Vagina (tissue), 2 donors: ENCODE measurements at places on chromosomes 3 and 15.
A peak's percentile ranks its signal among the peaks of the same experiment; 100 is the strongest.

- no peak for DNase-seq
- no peak overlapping the region for H3K27ac ChIP-seq
- no peak overlapping the region for H3K4me3 ChIP-seq
- no peaks in the 10 kb centered on the region for H3K4me1 ChIP-seq
- H3K27me3 ChIP-seq: no peaks in the 10 kb centered on the region
These were observed 510.2 kb upstream of the MDFIC2 start for GRCh38 chr3:70822669-70823068.

DNA sequence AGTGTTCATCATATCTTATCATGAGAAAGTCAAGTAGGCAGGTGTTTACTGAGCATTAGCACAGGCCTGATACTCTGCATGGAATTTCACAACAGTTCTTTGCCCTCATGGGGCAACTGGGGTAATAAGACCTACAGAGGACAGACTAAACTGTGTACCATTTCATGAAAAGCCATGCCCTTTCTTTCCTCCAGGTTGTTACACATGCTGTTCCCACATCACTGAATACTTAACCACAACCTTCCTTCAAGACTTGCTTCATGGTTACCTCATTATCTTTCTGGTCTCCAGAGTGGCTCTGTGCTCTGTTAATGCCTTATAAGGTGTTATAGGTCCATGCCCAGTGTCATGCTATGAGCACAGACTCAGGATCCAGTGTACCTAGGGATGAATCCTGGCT, 28.2 kb upstream of the RSL24D1 start:
- no peak overlapping the region for H3K27ac ChIP-seq
- H3K4me3 ChIP-seq: no peak overlapping the region
- H3K4me1 ChIP-seq: peaks cover 9% of the 10 kb centered on the region

DNA sequence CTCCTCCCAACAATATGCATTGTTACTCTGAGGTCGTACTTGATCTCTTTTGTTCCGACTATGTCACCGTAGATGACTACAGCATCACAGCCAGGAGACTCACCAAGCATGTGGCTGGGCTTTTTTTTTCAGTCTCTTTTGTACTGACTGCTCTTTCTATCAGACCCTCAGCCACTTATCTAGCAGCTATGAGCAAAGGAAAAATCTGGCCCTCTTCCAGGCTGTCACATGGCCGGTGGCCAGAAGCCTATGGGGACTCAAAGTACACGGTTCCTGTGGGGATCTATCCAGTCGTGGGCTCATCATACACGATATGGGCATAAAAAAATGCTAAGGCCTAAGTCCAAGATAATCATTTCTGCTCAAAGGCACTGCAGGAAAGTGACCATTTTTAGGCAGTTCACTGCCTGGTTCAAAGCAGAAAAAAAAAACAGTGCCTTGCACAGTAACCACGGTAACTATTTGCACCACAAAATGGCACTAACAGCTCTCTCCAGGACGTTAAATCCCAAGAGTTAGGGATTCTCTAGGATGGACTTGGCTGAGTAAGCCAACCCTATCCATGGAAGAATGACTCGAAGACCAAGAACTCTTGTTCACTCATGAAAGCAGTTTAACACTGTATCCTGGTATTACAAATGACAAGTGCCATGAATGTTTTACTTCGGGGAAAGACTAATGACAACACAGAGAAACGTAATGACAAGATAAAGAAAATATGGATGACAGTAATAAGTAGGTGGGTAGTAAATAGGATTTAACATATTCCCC, 50.3 kb downstream of the SHQ1 start:
- no peak overlapping the region for H3K27ac ChIP-seq
- no peak for DNase-seq
- no peaks in the 10 kb centered on the region for H3K27me3 ChIP-seq
- H3K4me1 ChIP-seq: no peaks in the 10 kb centered on the region

DNA sequence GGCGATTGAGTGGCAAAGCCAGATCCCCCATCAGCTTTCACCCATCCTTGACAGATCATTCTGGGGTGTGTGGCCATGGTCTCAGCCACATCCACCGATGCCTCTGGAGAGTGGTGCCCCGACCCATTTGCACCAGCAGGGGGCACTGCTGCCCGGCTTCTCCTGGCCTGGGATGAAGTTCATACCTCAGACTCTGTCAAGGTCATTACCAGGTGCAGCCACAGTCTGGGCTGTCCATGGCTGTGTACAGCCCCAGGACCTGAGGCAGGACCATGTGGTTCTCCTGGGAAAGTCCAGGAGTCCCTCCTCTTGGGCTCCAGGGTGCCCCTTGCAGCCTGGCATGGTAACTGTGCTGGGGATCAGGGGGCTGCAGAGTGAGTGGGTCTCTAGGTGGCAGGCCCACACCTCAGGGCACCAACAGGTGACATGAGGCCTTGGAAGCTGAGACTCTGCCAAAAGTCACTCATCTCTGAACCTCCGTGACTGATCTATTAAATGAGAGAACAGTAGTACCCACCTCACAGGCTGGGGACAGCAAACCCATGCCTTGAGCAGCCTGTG, 67.2 kb downstream of the CACNA2D2 start:
- H3K27ac ChIP-seq: no peak overlapping the region
- no peak for DNase-seq
- no peaks in the 10 kb centered on the region for H3K4me1 ChIP-seq
- H3K36me3 ChIP-seq: no peaks in the 10 kb centered on the region
- no peaks in the 10 kb centered on the region for H3K27me3 ChIP-seq

DNA sequence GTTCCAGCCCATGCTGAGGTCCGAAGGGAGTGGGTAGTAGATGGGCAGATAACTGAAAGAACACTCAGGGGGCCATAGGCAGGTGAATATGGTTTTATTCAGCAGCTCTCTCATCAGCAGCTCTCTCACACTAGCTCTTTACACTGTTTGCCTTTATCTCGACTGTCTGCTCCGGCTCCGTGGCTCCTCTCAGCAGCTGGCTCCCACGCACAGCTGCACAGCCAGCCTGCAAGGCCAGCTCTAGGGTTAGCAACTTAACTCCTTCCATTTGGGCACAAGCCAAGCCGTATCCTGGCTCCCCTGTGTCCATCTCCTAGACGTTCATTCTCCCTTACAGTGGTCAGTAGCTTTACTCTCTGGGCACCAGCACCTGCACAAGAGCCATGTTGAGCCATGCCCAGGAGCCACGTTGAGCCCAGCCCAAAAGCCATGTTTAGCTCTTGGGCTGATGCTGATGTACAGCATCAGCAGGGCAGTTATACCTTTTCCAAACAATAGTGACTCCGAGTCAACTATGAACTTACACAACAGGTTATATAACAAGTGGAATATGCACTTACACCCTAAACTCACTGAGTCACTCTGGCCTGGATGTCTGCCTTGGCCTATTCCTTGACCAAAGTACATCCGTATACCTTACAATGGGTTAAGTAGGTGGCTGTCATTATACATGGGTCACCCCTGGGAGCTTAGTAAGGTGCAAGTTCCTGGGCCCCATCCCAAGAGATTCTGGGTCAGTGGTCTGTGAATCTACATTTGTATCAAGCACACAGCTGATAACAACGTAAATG, 34.6 kb upstream of the TOPAZ1 start:
- no peaks in the 10 kb centered on the region for H3K36me3 ChIP-seq
- no peak for DNase-seq
- H3K4me3 ChIP-seq: no peak overlapping the region

- H3K27ac ChIP-seq: no peak overlapping the region
- no peaks in the 10 kb centered on the region for H3K27me3 ChIP-seq
- H3K36me3 ChIP-seq: no peaks in the 10 kb centered on the region
- H3K4me1 ChIP-seq: peaks cover 17% of the 10 kb centered on the region
- DNase-seq: no peak
- H3K4me3 ChIP-seq: no peak overlapping the region
These were observed 48.5 kb upstream of the CHST2 start for GRCh38 chr3:143070977-143071551.

- no peak overlapping the region for H3K4me3 ChIP-seq
- H3K27ac ChIP-seq: no peak overlapping the region
- H3K27me3 ChIP-seq: no peaks in the 10 kb centered on the region
- no peak for DNase-seq
- H3K4me1 ChIP-seq: no peaks in the 10 kb centered on the region
These were observed 1455.6 kb upstream of the GBE1 start for GRCh38 chr3:83216919-83217594.

- DNase-seq: no peak
- no peak overlapping the region for H3K4me3 ChIP-seq
- H3K27me3 ChIP-seq: no peaks in the 10 kb centered on the region
- peaks cover 18% of the 10 kb centered on the region for H3K4me1 ChIP-seq
- no peak overlapping the region for H3K27ac ChIP-seq
These were observed 45.3 kb downstream of the SLCO3A1 start for GRCh38 chr15:91898843-91899242.

GRCh38 chr3:37907906-37908305, 46.2 kb downstream of the CTDSPL start:
- no peak overlapping the region for H3K4me3 ChIP-seq
- no peak overlapping the region for H3K27ac ChIP-seq
- H3K4me1 ChIP-seq: peaks cover 52% of the 10 kb centered on the region

DNA sequence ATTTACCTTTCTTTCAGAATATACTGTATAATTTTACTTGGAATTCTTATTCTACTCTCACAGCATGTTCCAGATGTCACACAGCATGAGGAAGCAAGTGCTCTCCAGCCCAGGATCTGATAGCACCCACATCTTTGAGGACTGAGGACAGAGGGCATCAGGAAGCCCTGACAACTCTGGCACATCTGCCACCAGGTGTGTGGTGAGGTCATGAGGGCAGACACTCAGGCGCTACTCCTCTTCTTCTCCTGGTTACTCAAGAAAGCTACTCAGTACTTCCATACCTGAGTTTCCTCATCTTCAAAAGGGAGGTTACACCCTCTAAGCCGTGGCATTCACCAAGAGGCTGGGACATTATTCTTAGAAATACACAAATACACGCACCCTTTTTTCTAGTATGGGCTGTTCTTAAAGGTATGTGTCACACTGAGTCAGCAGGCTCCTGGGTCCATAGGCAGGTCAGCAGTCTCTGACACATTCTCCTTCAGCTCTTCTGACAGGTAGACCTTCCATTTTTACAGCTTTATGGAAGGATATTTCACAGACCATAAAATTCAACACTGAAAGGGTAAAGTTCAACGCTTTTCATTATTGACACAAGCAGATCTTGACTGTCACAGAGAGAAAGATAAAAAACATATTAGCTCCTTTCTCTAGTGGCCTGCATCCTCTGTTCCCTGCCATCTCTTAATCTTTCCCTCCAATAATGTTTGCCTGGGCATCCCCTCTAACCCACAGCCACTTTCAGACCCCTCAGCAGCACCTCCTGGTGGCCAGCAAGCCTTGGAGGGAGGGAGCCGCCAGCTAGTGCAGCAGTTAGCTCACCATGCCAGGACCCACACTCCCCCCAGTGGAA, 103.2 kb upstream of the TJP1 start:
- no peaks in the 10 kb centered on the region for H3K27me3 ChIP-seq
- peaks cover 5% of the 10 kb centered on the region for H3K4me1 ChIP-seq
- no peak overlapping the region for H3K4me3 ChIP-seq
- H3K27ac ChIP-seq: no peak overlapping the region

DNA sequence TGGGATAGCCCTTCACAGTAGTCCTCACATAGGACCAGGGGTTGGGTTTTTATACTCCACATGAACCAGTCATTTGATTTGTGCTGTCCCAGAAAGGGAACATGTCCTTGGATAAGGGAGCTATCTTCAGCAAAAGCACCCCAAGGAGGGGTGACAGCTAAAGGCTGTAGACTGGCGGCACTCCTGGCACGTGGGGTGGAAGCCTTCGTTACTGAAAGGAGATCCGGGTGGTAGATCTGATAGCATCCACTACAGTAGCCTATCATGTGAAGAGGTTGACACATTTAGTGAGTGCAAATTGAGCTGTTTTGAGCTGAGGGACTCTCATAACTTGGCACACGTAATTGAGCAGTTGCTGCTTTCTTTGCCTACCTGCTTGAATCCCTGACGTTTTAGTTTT, 588.8 kb upstream of the GOLIM4 start:
- H3K36me3 ChIP-seq: no peaks in the 10 kb centered on the region
- no peak for DNase-seq
- no peaks in the 10 kb centered on the region for H3K27me3 ChIP-seq
- no peak overlapping the region for H3K27ac ChIP-seq
- H3K4me3 ChIP-seq: no peak overlapping the region
- no peaks in the 10 kb centered on the region for H3K4me1 ChIP-seq

DNA sequence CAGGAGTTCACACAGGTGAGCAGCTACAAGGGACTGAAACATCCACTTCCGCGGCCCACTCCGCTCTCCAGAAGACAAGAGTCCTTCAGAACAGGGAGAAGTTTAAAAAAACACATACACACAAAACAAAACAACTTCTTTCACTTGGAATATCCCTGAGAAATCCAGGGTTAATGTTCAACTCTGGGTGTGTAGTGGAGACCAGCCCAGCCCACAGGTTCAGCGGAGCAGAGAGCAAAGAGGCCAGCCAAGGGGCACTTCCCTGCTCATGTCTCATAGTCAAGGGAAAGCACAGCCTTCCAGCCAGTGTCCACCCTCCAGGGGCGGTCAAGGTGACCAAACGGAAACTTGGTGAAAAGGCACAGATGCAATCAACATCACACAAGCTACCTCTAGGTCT, 41.6 kb downstream of the WNT5A start:
- no peak for DNase-seq
- no peaks in the 10 kb centered on the region for H3K27me3 ChIP-seq
- H3K4me3 ChIP-seq: no peak overlapping the region
- H3K27ac ChIP-seq: no peak overlapping the region
- H3K36me3 ChIP-seq: no peaks in the 10 kb centered on the region

DNA sequence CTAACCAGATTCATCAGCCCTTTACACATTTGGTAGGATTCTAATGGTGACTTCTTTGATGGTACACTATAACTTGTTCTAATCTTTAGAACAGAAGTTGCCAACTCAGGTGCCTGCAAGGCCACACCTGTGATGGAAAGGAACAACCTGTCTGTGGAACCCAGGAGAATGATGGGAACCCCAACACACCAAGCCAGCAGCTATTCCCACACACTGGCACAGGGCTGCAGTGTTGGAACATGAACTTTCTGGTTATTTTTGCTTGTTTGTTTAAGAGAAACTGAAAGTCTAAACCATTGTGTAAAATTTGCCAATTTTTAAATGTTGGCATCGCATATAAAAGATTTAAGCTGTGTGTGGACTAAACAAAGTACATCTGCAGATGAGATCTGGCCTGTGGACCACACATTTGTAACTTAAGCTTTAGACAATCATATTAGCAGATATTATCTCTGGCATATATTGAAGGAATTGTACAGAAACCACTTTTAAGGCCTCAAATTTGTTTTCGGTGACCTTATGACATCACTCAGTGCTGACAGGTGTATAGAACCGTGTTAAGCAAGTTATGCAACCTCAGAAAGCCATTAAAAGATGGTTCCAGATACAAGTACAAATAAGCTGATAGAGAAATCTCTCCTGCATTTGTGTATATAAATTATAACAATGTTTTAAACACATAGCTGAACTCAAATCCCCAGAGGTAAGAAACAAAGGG, 242.9 kb downstream of the SLC9A9 start:
- DNase-seq: no peak
- no peak overlapping the region for H3K27ac ChIP-seq
- no peaks in the 10 kb centered on the region for H3K4me1 ChIP-seq
- H3K36me3 ChIP-seq: no peaks in the 10 kb centered on the region
- H3K27me3 ChIP-seq: no peaks in the 10 kb centered on the region

GRCh38 chr15:35470441-35470840, 75.5 kb downstream of the DPH6 start:
- no peak overlapping the region for H3K27ac ChIP-seq
- no peak overlapping the region for H3K4me3 ChIP-seq
- H3K27me3 ChIP-seq: no peaks in the 10 kb centered on the region
- DNase-seq: no peak

GRCh38 chr15:67690936-67691335, 134.4 kb upstream of the SKOR1 start:
- no peak overlapping the region for H3K27ac ChIP-seq
- no peaks in the 10 kb centered on the region for H3K4me1 ChIP-seq
- no peaks in the 10 kb centered on the region for H3K36me3 ChIP-seq
- DNase-seq: no peak

- H3K27ac ChIP-seq: peak overlapping the region; percentile 68
- peak overlapping the region; percentile 89 for H3K4me3 ChIP-seq
- no peak for DNase-seq
These were observed 890 bp downstream of the CHRD start for GRCh38 chr3:184380627-184381260.
